ENCODE measurements at places on chromosomes 7 and 10.

- no peak for DNase-seq
Measured at GRCh38 chr7:138878051-138878450, 80.1 kb upstream of the ATP6V0A4 start.

DNA sequence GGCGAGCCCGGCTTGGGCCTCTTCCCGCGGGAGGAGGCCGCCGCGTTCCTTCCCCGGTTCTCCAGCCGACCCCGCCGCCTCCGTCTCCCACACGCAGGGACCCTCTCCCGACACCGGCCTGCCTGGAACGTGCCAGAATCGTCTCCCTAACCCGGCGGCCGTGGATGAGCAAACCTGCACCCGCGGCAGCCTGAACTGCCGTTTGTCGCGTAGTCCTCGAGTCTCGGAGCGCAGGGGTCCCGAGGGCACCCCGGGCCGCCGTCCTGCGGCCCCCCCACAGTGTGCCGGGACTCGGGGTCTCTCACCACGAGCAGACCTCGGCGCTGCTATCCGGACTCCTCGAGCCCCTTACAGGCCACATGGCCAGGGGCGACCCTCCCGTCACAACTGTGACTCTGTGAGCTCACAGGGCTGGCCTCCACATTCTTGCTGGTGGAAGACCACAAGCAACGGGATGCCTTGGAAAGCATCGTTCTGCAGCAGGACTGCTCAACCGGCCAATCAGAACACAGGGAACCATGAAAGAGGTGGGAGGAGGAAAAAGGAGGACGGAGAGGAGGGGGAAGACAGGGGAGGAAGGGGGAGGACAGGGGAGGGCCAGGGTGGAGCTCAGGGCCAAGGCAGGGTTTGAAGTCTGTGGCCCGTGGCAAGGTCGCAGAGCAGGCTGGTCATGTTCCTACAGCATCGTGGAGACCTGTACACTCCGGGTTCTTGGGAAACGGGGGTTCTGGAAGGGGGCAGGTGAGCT lies 276.9 kb downstream of the DNAJB6 start:
- DNase-seq: peak; percentile 8

DNA sequence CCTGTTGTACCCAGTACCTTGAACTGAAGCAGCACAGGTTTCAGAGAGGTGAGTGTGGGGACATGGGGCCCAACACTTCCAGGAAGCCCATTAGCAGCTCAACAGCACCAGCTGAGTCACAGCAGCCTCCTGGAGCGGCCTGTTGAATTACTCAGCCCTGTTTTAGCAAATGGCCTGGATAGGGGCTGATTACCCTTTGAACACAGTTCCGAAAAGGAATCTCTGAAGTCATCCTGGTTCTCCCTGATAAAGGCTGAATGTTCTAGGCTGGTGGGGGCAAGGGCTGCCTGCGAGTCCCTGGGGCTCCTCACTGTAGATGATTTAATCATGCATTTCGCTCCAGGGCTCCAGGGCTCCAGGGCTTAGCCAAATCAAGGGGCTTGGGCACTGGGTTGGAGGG lies 287.5 kb downstream of the GRID1 start:
- DNase-seq: peak; percentile 1

DNA sequence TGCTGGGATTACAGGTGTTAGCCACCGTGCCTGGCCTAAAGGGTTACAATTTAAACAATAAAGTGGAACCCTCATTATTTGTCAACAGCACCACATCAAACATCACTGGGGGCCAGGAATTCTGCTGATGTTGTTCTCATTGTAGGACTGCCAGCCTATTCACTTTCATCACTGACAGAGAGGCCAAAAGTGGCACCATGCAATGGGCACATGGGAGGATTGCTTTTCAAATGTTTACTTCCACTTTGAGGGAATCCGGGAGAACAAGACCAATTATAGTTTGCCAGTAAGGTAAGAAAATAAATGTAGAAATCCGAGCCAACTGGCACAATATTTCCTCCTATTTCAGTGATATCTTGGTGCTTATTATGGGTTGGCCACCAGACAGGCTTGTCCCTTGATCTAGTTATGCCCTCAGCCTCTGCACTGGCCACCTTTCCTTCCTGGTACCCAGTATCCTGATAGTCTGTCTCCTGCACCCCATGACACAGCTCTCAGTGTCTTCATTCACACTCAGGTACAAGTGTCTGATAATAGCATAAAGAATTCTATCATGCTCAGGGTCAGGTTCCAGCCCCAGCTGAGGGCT lies 82.6 kb downstream of the ANLN start:
- no peak for DNase-seq

- DNase-seq: no peak
Measured at GRCh38 chr7:75798770-75799169, 14.8 kb downstream of the CCL24 start.

DNA sequence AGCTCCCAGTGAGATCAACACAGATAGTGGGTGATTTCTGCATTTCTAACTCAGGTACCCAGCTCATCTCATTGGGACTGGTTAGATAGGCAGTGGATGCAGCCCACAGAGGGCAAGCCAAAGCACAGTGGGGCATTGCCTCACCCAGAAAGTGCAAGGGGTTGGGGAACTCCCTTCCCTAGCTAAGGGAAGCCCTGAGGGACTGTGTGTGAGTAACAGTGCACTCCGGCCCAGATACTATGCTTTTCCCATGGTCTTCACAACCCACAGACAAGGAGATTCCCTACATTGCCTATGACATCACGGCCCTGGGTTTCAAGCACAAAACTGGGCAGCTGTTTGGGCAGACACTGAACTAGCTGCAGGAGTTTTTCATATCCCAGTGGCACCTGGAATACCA lies 62.8 kb downstream of the PPP1R3A start:
- no peak for DNase-seq

GRCh38 chr10:130064783-130065182 lies 45.8 kb downstream of the C10orf143 start:
- no peak for DNase-seq

- no peak for DNase-seq
Measured at GRCh38 chr10:5633166-5633749, 33.1 kb downstream of the ASB13 start.

DNA sequence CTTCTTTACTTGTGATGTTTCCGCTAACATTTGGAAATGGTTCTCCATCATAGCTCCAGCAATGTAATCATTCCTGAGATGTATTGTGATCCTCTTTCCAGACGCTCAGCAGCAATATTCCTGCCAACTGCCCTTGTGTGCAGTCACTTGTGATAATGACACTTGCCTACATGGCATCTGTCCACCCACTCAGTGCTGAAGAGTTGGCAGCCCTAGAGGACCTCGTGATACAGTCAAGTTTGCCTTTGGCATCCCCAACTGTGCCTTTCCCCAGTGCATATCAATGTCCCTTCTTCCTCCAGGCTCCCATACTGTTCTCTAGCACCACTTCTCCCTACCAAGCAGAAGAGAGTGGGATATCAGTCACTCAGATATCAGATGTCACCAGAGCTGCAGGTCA lies 64.9 kb downstream of the MYOF start:
- DNase-seq: no peak

GRCh38 chr7:108002726-108003598 lies at the start of gene LAMB1:
LAMB1 (minus strand) TSS chr7:108003161; CDS start chr7:108002885, 276 bp downstream.
- DNase-seq: peak; percentile 69

GRCh38 chr7:8109196-8110022 lies 140.8 kb downstream of the GLCCI1 start:
- peak; percentile 60 for DNase-seq

- DNase-seq: peak; percentile 56
Measured at GRCh38 chr7:128869138-128869943, 6.7 kb downstream of the ATP6V1F start.

DNA sequence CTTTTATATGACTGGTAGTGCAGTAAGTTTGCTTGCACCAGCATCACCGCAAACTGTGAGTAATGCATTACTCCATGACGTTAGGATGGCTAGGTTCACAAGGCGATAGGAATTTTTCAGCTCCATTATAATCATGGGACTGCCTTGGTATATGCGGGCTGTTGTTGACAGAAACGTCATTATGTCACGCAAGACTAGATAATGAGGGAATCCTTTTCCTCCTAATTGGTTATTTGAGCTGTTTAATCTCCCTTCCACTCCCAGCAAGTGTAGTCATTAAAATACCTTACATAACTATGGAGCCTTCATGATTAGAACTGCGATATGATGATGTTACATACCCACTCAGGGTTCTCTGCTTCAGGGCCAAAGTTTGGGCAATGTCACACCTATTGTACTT lies 17.3 kb downstream of the KLLN start:
- DNase-seq: peak; percentile 87

DNA sequence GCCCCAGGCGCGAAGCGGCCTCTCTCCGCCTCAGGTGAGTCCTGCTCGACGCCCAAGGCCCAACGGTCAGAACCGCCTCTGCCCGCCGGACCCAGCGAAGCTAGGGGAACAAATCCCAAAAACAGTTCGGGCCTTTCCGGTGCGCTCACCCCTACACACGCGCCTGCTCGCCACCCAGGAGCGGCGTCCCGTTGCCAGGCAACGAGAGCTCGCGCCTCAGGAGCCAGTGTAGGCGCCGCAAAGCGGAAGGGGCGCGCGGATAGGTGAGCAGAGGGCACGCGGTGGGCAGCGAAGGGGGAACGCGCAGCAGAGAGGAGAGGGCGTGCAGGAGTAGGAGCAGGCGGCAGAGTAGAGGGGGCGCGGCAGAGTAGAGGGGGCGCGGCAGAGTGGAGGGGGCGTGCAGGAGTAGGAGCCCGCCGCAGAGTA lies at the start of the genes DYDC1 and DYDC2:
Gene DYDC1 (minus strand): TSS at position 193 of the 426 bp plus-strand sequence. CDS start 4,154 bp downstream, outside the sequence.
Gene DYDC2 (plus strand): TSS at position 219 of the 426 bp plus-strand sequence. CDS start 5,663 bp downstream, outside the sequence.
- DNase-seq: no peak

DNA sequence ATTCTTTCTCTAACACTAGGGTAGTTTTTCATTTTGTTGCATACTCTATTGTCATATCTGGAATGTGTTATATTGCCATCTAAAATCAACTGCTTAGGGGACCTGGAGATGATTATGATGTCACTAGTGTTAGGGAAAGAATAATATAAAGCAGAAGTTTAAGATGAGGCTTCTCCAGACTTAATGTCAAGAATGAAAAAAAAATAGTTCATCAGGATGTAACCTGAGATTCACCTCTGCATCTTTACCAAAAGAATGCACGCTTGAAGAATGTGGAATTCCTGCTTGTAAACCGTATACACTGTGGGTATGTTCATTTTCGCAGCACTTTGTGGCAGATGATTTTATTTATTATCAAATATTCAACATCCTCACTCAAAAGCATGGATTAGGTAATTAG lies 184.6 kb downstream of the ST7 start:
- peak; percentile 22 for DNase-seq

- DNase-seq: no peak
Measured at GRCh38 chr7:101580596-101580995, 48.5 kb downstream of the MYL10 start.

Data from PC-3 (cell line).